Activated CD8-positive, alpha-beta memory T cell treated with anti-CD3 and anti-CD28 coated beads for 24 hours (primary cell): ENCODE measurements at places on chromosomes 5 and 9.

- no peak for DNase-seq
These were observed 170.2 kb downstream of the MAPKAP1 start for GRCh38 chr9:125536776-125537175.

GRCh38 chr5:99025298-99026045 lies 96.7 kb upstream of the CHD1 start:
- DNase-seq: no peak

DNA sequence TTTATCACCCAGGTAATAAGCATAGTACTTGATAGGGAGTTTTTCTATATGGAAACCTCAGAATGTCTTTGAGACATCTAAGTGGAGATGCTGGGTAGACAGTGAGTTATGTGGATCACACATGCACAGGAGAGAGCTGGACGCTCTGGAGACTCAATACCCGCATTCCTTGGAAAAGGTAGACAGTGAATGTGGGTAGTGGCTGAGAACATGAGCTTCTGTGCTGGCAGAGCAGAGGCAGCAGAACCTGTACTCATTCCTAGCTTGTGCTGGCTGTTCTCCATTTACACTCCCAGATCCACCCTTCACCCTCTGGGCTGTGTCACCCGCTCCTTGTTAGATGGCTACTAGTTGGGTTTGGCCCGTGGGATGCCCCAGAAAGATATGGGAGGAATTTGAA lies 269.8 kb downstream of the ASTN2 start:
- no peak for DNase-seq

DNA sequence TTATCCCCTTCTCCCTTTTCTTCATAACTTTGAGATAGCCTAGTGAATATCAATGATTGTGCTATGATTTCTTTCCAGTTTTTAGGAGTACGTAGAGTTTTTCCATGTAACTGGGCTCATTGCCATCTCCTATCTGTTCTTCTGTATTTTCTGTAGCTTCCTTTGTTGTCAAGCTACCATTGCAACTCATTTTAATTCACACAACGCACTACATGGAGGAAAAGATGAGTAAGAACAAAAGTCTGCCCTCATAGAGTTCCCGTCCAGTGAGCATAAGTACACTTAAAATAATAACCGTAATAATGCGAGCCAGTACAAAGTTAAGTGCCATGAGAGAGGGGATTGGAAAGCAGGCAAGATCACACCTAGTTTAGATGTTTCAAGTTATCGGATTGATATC lies 177.7 kb downstream of the PAM start:
- no peak for DNase-seq

- peak; percentile 24 for DNase-seq
These were observed 29.1 kb downstream of the P4HA2 start for GRCh38 chr5:132198571-132198970.

- DNase-seq: no peak
These were observed 81.1 kb downstream of the PDZD2 start for GRCh38 chr5:31720004-31720403.

- no peak for DNase-seq
These were observed 402.9 kb downstream of the RAB3C start for GRCh38 chr5:58985759-58986158.

DNA sequence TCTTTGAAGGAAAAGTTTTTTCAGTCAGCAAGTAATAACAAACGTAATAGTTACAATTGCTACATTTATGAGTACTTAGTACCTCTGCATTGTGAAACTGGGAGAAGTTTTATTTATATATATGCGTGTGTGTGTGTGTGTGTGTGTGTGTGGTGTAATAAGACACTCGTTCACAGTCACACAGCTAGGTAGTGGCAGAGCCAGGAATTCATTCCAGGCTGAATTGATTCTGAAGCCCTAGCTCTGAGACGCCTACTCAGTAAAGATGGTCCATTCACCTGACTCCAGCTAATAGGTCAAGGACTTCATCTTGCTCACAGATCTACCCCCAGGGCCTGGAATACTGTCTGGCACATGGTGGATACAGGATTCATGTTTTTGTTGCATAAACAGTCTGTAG lies 13.6 kb upstream of the CAST start:
- DNase-seq: no peak

DNA sequence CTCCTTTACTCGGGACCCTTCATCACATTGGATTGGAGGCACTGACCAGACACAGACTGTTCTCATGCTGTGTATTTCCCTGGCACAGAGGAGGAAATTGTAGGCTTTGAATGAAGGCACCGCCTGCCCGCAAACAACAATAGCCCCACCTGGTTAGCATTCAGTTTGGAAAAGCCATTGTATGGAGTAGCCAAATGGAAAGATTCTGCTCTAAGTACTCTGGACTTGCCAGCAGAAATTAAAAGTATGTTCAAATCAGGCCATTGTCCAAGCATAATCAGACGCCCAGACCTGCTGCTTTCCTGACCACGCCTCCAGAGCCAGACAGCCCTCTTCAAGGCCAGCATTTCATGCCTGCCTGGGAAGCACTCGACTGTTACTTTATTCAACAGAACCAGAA lies 8.0 kb upstream of the SEMA4D start:
- DNase-seq: no peak

DNA sequence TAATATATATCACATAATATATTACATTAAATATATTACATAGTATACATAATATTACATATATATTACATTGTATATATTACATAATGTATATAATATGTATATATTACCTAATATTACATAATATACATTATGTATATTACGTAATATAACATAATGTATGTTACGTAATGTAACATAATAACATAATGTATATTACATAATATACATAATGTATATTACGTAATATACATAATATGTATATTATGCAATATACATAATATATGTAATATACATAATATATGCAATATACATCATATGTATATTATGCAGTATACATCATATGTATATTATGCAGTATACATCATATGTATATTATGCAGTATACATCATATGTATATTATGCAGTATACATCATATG lies 19.1 kb downstream of the CYLC2 start:
- no peak for DNase-seq

DNA sequence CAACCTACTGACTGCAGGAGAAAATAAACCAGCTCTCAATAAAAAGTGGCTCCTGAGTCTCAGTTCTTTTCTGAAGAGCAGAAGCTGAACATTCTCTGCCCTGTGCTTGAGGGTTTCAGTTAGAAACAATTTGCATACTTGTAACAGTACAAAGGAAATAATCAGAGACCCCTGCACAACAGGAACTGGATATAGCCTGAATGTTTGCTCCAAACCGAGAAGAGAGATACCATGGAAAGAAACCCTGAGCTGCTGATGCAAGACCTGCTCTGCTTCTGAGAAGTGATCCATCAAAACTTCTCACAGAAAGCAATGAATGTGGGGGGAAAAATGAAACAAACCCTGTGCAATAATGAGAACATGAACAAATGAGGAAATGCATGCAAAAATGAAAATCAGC lies 592.9 kb downstream of the SEMA5A start:
- no peak for DNase-seq

GRCh38 chr5:161301586-161301985 lies 244.9 kb downstream of the GABRB2 start:
- DNase-seq: no peak

DNA sequence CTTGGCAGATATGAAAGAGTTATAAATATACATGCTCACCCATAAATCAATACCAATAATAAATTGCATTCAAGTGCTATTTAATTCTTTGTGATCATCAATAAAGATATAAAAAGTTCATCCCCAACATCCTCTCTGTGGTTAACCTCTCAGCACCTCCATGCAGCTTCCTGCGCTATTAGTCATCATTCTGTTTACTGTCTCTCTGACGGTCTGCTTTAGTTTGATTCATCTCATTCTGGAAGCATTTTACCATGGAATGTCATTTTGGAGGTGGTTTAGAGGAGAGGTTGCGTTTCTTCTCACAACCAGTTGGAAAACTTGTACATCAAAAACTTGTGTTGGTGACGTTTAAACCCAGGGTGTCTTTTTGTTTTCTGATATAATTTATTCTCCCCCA lies 486.6 kb downstream of the BRINP1 start:
- no peak for DNase-seq

- no peak for DNase-seq
These were observed at the start of gene SLC22A4 for GRCh38 chr5:132293992-132294727. TSS of gene SLC22A4 (plus strand) at chr5:132294394. CDS start at chr5:132294617, 223 bp downstream.

GRCh38 chr5:116273448-116274242 lies 188.8 kb downstream of the COMMD10 start:
- DNase-seq: no peak

- no peak for DNase-seq
These were observed 127.1 kb downstream of the BNC2 start for GRCh38 chr9:16743375-16743774.

- DNase-seq: no peak
These were observed 26.1 kb downstream of the PWWP2A start for GRCh38 chr5:160092960-160093707.

GRCh38 chr5:31116466-31117031 lies 76.9 kb upstream of the CDH6 start:
- no peak for DNase-seq

DNA sequence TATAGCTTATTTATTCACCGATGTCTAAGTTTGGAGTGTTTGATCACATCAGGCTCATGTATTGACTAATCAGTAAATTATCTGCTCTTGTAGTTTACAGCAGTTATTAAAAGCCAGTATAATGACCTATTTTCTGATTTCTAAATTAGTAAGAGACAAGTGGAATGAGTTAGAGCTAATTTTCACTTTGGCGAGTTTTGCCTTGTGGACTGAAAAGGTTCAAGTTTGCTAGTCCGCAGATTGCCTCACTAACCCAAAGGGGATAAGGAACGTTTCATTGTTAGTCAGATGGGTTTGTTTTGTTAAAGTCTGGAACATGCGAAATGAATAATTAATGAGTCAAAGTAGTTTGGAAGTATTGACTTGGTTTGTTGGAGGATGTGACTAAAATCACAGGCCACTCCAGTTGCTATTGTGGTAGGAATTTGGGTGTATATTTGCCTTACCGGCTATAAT lies 40.1 kb downstream of the SMARCA2 start:
- DNase-seq: no peak

DNA sequence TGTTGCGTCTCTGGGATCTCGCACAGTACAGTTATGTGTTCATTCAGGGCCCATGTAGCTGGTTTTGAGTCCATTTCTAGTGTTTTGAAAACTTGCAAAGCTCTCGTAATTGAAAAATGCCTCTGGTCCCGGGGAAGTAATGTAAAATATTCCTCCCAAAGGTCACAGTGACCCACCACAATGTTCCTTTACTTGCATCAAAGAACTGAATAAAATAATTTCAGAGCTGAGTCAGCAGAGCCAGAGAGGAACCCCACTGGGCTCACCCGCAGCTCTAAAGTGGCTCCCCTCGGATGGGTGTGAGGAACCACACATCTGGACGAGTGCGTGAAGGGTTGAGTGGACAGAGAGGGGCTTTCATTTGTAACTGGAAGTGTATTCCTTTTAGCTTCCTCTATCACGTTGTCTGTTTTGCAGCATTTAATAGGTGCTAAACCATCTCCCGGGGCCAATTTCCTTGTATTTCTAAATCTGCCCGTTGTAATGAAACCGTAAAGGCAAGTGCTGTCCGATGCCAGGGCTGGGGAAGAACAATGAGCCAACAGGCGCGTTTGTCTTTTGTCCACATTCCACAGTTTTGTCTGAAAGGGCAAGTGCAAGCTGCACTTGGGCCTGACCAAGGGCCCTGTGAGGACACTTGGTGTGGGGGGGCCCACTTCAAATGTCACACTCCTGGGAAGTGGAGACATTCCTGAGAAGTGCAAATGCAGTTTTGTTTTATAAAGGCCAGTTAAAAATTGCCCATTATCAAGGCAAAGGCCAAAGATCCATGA lies 29.9 kb downstream of the COL5A1 start:
- no peak for DNase-seq

- DNase-seq: peak; percentile 40
These were observed 47.8 kb upstream of the SUSD3 start for GRCh38 chr9:93010704-93011103.

DNA sequence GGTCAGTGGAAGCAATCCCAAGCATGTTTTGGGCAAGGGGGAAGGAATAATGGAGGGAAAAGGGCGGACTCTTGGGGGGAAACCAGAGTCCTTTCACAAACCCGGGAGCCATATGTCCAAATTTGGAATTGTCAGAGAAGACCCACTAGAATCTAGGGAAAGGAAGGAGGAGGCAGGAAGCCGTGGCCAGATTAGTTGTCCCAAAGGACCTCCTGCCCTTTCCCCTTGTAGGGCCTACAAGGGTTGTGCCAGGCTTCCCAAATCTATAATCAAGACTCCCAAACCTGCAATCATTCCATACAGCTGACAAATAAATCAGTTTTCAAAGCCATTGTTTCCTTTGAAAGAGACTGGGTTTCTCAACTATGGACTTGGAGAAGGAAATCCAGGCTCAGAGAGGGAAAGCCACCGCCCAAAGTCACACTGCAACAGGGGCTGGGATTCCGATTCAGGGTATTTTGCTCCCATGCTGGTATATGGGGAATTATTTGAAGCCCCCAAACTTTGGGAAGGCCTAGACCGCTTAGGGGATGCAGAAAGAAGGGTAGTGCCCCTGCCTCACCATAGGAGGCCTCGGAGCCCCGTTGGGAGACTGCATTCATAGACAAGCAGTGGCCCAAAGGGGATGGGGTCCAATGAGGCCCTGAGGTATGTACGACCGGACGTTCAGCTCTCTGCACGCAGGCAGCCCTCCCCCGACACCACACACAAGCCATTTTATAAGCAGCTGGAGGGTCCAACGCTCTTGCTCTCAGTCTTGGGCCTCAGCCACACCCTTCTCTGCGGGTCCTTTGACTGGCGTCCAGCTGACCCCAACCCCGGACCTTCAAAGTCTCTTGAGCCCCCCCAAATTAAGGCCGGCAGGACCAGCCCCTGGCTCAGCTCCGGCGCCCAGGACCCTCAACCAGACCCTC lies 815 bp downstream of the ANXA6 start:
- DNase-seq: no peak

- DNase-seq: no peak
These were observed 14.1 kb upstream of the MOCS2 start for GRCh38 chr5:53123702-53124101.

DNA sequence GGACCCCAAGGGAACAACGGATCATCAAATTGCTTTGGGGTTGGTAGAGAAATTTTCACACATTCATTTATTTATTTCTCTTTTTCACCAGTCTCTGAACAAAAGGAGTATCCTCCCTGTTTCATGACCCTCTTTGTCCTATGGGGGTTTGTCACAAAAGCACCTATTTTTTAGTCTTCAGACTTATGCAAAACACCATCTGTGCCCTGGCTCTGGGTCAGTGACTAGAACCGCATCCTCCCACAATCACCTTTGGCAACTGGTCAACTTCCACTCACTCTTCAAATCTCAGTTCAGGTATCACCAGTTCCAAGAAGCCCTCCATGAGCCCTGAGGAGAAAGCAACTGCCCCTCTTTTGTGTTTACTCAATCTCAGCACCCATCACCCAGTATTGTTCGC lies 395.7 kb downstream of the CDK5RAP2 start:
- no peak for DNase-seq

DNA sequence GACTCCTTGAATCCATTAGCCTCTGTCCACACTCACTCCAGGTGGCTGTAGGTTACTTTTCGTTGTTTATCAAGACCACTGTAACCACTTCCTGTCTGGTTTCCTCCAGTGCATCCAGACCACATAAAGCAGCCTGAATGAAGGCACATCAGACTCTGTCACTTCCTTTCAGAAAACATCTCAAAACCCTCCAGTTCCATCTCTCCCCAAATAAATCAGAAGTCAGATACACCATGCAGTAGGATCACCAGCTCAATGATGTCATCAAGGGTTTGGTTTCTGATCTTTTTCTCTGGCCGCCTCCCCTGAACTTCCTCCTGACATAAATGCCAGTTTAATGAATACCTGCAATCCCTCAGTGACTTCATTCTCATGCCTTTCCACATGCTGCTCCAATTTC lies 161.2 kb downstream of the ZNF462 start:
- DNase-seq: no peak

GRCh38 chr5:374631-375335 lies 53.3 kb downstream of the AHRR start:
- DNase-seq: no peak
